ENCODE measurements at places on chromosomes 6 and 20.

DNA sequence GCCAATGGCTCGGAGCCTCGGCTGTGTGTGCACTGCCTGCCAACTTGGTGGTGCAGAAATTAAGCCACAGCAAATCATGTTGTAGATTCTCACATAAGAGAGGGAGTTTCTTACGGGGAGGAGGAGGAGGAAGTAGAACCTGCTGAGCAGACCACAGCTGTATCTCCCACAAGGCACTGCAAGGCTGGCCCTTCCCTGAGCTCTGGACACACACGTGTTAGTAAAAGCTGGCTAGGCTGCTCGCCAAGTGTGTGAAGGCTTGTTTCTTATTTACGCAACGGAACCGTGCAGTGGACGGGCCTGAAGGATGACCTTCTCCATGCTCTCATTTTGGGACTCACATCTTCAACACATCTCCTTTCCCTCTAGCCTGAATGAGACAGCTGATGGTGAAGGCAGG is 15.7 kb upstream of the QKI start:
- no peak for DNase-seq

GRCh38 chr6:2652611-2653010 is 98.1 kb downstream of the MYLK4 start:
- no peak for DNase-seq

DNA sequence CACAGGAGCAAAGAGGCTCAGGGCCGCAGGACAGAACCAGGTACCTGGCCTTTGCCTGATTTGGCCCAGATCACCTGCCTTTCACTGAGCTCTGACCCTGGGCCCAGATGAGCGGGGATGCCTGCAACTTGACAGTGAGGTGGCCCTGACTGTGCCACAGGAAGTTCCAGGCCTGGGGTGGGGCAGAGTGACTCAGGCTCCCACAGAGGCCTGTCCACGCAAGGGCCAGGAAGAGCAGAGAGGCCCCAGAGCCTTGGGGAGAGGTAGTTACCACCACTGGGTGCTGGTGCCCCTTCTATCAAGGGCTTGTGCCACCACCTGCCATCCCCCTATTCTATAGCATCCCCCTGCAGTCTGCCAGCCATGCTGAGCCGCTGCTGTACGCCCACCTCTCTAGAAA is 4.1 kb upstream of the NOL4L start:
- no peak for DNase-seq

- DNase-seq = no peak
Measured at GRCh38 chr6:24959319-24959718, 23.6 kb upstream of the RIPOR2 start.

- no peak for DNase-seq
Measured at GRCh38 chr6:138500045-138500665, 861 bp upstream of the NHSL1 start.

GRCh38 chr20:59043698-59044097 is 1.1 kb upstream of the PRELID3B start:
- no peak for DNase-seq

- peak; percentile 74 for DNase-seq
Measured at GRCh38 chr6:149934249-149935156, 7.3 kb upstream of the ULBP2 start.

GRCh38 chr20:47735412-47736400 is 49.6 kb downstream of the SULF2 start:
- DNase-seq = no peak

- DNase-seq = no peak
Measured at GRCh38 chr6:93962566-93962965, 543.2 kb upstream of the EPHA7 start.

- DNase-seq = no peak
Measured at GRCh38 chr6:92329208-92329847, 1090.0 kb downstream of the EPHA7 start.

DNA sequence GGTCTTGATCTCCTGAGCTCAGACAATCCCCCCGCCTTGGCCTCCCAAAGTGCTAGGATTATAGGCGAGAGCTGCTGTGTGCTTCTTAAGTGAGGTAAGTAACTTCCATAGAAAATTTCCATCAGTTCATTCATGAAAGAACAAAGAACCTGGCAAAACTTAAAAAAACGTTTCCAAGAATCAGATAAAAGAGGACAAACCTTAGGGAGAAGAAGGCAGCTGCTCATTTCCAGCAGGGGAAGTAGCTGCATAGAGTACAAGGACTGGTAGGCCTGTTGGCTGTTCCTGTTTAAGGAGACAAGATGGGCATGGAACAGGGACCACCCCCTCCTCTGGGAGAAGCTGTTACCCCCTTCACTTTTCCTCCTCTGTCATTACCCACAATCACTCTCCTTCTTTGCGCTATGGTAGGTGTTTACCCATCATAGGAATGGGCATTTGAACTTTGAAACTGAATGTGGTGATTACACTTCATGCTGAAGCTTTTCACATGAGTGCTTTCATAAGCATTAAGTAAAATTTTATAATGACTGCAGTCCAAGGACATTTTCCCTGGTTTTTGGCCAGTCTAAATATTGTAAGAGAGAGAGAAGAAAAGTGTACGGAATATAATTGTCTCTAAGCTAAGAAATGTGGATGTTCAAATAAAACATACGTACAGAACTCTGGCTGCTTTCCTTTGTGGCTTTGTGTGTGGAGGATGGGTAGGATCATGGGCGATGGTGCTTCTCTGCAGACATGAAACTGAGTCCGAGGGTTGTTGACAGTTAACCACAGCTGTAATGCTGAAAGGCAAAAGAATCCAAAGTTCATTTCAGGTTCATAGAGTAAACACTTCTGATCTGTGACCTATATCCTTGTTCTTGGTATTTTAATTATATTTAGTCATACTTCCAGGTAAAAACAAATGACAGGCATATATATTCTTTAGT is 56.4 kb downstream of the CCN2 start:
- no peak for DNase-seq

DNA sequence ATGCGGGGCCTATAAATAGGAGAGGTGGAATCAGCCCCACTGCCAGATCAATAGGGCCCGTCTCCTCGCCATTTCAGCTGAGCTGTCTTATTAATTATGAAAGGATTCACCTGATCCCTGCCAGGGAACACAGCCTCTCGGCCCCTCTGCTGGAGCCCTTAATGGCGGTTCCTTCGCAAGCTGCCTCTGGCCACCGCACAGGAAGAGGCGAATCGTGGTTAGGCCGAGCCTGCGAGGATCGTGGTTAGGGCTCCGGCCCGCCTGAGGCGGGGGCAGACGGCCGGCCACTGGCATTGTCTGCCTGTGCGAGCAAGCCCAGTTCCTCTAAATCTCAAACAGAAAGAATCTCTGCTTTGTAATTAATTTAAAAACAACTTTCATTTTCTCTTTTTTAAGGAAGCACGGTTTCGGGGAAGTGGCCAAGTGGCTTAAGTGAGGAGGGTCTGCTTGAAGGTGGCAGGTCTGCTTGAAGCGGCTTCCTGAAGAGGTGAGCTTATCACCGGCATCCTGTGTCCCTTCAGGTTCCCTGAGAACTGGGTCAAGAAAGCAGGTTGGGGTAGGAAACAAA is 9.2 kb downstream of the NRN1 start:
- DNase-seq = peak; percentile 54

GRCh38 chr20:63782051-63782471 is 42.5 kb downstream of the SLC2A4RG start:
- no peak for DNase-seq

GRCh38 chr20:40990542-40991120 is 38.0 kb upstream of the TOP1 start:
- peak; percentile 74 for DNase-seq

- DNase-seq = no peak
Measured at GRCh38 chr20:34951252-34951651, 4.4 kb downstream of the GSS start.

DNA sequence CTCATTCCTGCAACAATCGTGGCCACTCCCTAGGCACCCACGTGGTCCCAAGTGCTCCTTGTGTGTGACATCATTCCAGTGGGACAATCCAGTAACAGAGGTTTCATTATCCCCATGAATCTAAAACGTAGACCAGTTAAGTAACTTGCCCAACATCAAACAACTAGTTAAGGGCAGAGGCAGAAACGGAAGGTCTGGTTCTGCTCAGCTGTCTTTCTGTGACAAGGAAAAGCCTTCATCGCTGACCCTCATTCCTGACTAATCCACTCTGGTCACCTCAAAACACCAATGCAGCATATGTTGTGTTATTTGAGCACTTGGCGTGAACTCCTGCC is 261.4 kb upstream of the JARID2 start:
- no peak for DNase-seq

GRCh38 chr6:156729248-156729647 is 47.9 kb upstream of the ARID1B start:
- DNase-seq = no peak

DNA sequence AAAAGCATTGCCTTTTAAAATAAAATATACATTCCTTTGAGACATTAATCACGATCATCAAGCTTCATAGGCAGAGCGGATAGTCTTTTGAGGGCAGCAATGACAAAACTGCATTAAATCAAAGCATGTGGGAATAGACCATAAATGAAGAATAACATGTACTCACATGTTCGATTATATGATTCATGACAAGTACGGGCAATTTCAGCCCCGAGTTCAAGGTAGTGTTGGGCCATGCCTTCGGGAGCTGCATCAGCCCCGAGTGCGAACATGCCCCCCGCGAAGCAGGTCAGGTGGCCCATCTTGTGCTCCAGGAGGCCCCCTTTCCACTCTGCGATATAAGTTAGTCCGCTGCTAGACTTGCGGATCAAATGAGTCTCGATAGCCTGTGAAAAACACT is 111.0 kb upstream of the FAM184A start:
- no peak for DNase-seq

DNA sequence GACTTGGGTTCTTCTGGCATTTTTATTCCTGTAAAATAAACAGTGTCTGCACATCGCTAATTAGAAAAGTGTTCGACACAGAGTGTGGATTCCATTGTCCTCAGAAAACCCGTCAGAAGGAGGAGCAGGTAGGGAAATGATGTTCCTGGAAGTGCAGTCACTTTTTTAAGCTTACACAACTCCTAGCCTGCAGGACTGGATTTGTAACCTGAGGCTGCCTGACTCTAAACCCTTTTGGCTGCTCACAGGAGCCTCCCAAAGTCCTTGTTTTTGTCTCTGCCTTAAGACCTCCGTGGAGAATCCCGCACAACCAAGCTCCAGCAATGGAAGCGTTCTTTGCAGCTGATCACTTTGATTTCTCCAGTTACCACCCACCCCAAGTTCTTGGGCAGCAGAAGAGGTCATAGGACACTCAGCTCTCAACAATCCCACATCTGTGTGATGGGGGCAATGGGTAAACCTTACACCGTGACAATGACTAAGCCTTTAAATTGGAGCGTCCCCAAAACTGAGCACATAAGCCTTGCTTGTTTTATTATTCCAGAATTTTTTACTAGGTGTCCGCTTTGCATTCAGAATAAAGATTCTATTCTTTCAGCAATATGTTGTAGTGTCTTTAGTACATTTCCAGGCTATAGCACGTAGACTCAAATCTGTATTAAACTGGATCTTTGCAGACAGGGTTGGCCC is 227.9 kb downstream of the TBXT start:
- DNase-seq = no peak

DNA sequence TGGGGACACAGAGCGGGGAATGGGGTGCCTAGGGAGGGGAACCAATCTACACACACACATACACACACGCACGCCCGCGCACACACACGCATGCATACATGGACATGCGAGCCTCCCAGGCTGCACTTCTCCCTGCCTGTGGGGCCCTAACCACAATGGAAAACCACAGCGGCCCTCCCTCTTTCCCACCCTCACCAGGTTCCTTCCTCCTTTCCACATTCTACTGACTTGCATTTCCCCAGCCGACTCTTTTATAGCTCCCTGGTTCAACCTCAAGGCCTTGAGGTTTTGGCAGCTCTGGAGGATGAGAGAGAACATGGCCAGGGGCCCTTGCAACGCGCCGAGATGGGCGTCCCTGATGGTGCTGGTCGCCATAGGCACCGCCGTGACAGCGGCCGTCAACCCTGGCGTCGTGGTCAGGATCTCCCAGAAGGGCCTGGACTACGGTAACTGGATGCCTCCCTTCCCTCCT is at the start of gene BPI:
TSS of gene BPI (plus strand) at position 249 of the 472 bp plus-strand sequence. CDS start at position 317, 68 bp downstream.
- DNase-seq = no peak

DNA sequence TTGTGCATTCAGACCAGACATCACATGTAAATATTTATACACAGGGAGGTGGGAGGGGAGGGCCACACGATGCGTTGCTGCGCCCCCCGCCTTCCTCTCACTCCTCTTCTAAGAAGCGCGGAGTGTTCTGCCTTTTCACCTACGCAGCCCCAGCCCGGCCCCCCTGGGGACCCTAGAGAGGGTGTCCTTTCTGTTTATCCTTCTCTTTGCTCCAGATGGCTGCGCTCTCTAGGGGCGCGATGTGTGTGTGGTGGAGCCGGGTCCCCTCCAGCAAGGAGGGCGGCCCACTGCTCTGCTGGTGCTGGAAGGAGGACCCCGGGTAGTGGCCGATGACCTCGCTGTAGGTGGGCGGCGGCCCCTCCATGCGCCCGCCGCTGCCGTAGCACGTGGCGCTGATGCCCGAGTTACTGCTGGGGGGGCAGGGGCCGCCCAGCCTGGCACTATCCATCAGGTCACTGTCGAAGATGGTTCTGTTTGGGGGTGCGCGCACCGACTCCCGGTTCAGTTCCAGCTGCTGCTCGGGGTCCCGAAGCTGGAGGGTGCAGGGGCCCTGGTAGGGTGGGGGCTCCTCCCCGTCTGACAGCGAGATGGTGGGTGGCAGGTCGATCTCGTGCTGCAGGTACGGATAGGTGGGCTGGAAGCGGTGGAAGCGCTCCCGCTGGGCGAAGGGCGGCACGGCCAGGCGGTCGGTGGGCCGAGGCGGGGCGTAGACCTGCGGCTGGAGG is 31.8 kb upstream of the ZBP1 start:
- no peak for DNase-seq

- no peak for DNase-seq
Measured at GRCh38 chr20:48648482-48649051, 179.2 kb downstream of the PREX1 start.

DNA sequence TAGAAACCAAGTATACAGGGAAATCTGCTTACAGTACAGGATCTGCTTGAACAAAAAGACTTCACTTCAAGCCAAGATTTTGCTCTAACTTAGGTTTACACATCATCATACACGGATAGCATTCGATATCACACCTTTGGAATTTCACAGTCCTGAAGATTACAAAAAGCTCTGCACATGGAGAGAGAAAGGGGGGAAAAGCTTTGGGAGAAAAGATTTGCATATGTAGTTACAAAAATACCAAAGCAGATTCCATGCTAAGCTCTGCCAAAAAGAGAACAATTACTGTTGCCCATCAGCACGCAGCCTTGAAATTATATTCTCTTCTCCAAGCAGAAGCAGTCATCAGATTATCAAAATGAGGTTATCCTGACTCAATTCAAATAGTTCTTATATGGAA is 62.0 kb downstream of the HIVEP2 start:
- DNase-seq = no peak

GRCh38 chr20:49318430-49319207 is 40.8 kb upstream of the ZNFX1 start:
- DNase-seq = peak; percentile 59

- DNase-seq = no peak
Measured at GRCh38 chr6:169861431-169862042, 110.1 kb downstream of the ERMARD start.

Measured in nephron progenitor cell (in vitro differentiated cells).